ENCODE measurements at places on chromosomes 2 and 18.

GRCh38 chr2:98731041-98731893 is at the start of gene MGAT4A:
Gene MGAT4A, minus strand, starts transcription at chr2:98731132. Its CDS starts 4,800 bp downstream, at chr2:98726332.
- DNase-seq: peak; percentile 5

DNA sequence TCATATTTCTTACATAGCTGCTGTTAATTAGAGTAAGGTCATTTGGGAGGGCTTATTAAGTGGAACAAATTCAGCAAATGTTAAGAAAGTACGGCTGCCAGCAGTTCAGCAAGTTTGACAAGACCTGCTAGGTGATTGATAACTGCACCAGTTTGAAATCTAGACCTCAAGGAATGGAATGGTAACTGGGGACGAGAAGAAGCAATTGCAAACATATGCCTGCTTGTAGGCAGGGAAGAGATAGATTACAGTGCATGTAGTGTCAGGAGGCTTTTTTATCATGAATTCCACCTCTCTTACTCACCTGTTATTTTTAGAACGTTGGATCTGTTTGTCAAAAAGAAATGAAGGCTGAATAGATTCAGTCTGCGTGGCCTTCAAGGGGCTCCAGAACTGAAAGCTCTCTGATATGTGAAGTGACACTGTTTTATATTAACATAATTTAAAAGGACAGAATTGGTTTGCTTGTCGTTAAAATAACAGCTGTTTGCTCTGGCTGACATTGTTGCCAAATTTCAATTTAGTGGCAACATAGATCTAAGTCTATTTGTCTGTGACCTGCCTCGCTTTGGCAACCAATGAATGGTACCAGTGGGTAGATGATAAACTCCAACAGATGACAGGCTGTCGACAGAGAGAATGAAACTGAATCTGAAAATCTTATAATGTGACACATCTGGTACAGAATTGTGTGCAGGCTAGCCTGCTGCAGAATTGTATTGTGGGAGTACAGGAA is 199.3 kb downstream of the ZNF407 start:
- peak; percentile 61 for DNase-seq

DNA sequence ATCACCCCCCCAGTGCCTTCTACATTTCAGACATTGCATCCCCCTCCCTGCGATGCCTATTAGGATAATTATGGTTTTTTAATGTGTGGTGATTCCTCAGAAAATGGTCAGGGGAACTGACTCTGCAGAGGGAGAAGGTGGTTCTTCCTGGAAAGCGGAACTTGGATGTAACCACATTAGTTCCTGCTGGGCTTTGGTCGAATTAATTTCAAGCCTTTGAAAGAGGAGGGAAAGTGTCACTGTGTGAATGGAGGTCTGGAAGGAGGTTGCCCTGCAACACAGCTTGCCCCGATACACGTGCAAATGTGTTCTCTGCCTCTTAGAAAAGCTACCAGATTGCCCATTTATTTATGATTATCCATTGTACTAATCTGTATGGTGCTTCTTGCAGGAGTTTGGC is 63.2 kb upstream of the TPO start:
- no peak for DNase-seq

GRCh38 chr2:41321351-41321750 is 726.5 kb upstream of the PKDCC start:
- no peak for DNase-seq

DNA sequence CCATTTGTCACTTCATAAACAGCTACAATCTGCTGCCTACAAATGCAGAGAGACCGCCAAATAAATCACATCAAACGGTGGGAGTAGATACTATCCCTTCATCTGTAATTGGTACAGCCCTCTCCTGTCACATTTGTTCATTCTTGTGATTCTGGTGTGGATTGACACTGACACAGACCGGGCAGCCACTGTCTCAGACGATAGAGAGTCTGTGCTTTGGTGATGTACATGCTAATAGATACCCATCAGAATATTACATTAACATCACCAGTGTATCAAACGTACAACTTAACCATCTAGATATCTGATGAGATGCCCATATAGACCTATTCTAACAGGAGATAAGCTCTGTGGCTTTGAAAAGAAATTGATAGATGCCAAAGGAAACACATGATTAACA is 419.7 kb upstream of the ZEB2 start:
- DNase-seq: no peak
